ENCODE measurements at places on chromosomes 7 and 10.
A peak's percentile ranks its signal among the peaks of the same experiment; 100 is the strongest.

DNA sequence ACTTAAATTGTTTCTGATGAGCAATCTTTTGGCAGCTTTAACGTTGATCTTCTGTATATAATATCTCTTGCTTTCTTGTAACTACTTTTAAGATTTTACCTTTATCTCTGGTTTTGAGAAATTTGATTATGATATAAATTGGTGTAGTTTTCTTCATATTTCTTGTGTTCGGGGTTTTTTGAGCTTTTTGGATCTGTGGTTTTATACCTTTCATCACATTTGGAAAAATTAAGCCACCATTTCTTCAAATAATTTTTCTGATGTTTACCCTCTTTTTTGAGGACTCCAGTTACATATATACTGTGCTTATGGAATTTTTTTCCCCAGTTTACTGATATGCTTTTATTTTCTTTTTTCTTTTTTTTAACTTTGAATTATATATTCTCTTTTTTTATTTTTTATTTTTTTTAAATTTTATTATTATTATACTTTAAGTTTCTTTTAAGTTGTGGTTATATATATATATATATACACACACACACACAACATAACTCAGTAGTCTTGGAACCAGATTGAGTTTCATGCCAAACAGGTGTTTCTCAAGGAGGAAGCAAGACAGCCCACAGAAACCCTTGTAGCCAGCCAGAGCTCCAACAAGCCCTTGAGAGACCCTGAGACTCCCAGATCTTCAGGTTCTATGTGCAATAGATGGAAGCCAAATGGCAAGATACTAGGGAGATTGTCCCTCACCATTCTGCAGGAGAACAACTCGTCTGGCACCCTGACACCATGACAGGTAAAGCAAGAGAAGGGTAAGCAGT is 27.5 kb upstream of the NME8 start:
- DNase-seq: no peak

- no peak for DNase-seq
Measured at GRCh38 chr7:51456-52068, 140.8 kb upstream of the FAM20C start.

GRCh38 chr7:132296820-132297219 is 279.4 kb downstream of the PLXNA4 start:
- no peak for DNase-seq

GRCh38 chr7:107119376-107120105 is 49.3 kb upstream of the HBP1 start:
- no peak for DNase-seq

GRCh38 chr10:27819781-27820531 is 74.3 kb upstream of the MKX start:
- DNase-seq: no peak

DNA sequence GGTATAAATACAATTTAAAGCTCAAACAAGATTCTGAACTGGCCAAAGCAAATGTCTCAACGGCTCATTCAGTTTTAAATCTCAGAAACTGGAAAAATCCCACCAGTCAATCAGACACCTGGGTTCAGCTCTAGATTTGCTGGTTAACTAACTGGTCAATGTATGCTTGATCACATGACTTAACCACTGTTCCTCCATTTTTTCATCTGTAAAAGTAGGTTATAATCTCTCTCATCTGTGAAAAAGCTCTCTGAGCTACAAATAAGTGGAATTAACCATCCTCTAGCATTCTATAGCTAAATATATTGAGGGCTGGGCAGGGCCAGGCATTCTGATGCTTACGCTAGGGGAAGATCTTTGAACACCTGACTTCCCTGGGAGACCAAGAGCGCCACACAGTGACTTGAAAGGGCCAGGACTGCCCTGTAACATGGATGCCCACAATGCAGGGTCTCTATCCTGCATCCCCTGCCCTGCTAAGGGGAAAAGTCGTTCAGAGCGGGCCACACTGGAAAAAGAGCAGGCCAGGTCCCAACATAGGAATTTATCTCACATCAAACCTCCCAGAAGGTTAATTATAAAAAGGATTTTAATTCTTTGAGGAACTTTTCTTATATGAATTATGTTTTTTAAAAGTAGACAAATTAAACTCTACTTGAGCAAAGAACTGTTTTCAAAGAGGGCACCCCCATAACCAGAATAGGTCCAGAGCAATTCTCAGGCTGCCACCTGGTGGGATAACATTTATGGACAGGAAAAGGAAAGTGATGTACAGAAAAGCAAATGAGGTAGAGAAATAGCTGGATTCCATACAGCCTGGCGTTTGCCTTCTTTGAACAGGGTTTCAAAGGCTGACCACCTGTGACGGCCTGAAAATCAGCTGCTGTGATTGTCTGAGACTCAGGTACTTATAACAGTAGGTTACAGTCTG is 1.8 kb downstream of the RP9 start:
- peak; percentile 67 for DNase-seq

DNA sequence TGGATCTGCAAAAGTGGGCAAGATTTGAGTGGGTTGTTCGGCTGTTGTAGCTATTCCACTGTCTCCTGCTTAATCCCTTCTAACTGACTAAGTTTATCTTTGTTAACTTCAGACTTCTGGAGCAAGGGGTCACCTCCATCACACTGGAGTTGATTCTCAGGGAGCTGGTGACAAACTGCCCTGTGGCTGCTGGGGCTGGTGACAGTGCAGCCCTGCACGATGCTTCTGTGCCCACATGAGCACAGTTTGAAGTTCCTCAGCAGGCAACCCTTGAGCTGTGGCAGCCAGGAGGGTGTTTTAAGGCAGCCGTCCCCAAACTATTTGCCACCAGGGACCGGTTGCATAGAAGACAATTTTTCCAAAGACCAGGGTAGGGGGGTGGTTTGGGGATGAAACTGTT is 40.5 kb downstream of the ADRB1 start:
- DNase-seq: peak; percentile 59

DNA sequence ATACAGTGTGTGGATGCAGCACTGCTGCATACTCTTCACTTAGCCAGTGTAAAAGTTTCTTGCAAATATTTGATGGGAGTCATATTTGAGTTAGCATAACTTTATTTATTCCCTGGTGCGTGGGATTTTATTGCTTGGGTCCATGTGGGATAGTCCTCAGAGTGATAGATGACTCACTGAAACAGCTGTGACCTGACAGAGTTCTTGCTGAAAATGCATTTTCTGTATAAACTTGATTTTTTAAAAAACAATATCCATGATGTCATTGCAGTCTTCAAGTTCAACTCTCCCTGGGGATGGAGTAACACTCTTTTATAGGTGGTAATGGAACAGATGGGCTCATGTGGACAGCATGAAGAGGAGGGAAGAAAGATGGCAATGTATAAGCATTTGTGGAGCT is 310.0 kb downstream of the PPP1R3A start:
- DNase-seq: no peak

DNA sequence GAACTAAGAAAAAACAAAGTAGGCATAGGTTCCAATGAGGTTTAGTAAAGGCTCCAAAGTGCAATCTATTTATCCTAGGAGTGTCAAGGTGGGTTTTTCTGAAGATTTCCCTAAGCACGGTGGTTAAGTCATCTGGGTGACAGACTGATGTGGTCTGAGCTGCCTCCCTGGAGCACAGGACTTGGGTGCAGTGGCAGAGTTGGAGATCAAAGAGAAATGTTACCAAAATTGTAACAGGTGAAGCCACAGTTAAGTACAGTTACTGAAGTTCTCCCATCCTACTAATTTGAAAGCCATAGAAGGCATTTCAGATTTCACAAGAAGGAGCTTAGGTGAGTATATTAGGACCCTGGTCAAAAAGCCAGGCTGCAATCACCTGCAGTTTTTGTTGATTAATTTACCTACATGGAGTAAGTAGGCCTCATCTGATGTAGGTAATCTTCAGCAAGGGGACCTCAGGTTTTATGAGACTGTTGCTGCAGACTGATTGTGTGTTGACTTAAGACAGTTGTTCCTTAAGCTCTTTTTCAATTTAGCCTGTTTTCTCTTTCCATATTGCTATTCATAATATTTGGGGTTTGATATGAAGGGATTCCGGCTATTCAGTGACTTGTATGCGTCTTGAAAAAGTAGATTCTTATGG is 3.0 kb downstream of the DLX6 start:
- no peak for DNase-seq

DNA sequence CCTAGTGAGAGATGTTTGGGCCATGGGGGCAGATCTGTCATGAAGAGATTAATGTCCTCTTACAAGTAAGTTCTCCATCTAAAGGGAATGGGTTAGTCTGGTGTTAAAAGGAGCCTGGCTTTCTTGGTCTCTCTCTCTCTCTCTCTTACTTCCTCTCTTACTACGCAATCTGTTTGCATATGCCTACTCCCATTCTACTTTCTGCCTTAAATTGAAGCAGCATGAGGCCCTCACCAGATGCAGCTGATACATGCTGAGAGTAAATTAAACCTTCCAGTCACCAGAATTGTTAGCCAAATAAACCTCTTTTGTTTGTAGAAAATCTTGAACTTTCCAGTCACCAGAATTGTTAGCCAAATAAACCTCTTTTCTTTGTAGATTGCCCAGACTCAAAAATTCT is 884.1 kb downstream of the NRG3 start:
- no peak for DNase-seq

GRCh38 chr7:48381571-48381970 is 210.3 kb downstream of the ABCA13 start:
- DNase-seq: no peak

DNA sequence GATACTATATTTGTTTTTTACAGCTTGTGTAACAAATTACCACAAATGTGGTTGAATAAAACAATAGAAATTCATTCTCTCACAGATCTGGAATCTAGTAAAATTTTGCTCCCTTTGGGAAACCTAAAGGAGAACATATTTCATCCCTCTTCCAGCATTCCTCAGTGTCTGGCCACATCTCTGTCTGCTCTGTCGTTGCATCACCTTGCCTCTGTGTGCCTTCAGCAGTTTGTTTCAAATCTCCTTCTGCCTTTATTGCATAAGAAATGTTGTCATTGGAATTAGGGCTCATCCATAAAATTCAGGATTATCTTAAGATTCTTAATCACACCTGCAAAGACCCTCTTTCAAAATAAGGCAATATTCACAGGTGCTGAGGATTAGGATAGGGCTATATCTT is 14.5 kb downstream of the OR2A14 start:
- no peak for DNase-seq

- no peak for DNase-seq
Measured at GRCh38 chr7:125118444-125118843, 188.8 kb upstream of the POT1 start.

DNA sequence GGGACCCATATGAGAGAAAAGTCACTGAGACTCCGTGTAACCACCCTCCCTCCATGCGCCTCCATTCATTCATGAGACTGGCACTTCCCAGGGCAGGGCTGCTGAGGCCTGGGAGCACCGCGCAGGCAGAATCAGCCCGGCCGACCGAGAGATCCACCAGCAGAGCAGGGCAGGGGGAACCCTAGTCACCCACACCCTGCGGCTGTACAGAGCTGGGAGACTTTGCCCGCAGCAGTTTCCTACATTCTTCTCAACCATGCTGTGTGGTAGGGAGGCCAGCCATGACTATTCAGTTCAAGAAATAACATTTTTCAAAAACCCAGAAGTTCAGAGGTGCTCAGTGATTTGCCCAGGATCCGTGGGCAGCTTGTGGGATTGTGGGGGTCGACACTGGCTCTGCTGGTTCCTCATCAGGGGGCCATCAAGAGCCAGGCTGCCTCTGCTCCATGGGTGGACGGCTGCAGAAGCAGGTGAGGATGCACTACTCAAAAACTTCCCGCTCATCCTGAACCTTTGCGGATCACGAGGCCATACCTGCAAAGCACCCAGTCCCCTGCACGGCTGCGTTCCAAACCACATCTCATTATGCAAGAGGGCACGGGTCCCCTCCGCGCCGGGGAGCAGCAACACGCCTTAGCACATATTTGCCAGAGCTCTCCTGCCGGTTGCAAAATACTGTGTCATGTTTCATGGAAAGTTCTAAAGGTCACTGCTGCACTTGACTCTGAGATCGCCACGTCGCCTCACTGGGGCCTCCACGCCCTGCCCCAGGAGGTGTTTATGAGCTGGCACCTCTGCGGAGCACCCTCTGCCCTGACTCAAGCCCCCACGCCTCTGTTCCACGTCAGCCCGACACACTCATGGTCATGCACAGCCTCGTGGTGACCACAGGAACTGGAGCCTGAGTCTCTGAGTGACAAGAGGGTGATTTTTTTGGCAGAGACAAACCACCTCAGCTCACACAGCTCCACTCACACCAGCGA is 132.0 kb downstream of the PRKAG2 start:
- peak; percentile 69 for DNase-seq

- peak; percentile 48 for DNase-seq
Measured at GRCh38 chr7:32506266-32507054, 11.2 kb downstream of the AVL9 start.

DNA sequence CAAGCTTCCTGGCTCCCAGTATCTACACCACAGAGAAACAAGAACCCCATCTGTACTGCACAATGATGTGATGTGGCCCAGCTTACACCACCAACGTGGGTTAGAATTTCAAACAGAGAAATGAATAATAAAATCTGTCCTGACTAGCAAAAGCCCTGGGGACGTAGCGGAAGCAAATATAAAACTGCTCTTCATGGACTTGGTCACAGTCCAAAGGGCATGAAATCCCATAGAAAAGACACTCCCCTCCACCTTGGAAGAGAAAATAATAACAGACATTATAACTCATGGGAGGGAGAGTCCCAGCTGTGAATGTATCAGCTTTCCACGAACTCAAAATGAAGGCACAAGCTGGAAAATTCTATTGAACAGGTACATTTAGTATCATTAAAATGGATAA is 205.3 kb upstream of the GALNT17 start:
- DNase-seq: no peak

DNA sequence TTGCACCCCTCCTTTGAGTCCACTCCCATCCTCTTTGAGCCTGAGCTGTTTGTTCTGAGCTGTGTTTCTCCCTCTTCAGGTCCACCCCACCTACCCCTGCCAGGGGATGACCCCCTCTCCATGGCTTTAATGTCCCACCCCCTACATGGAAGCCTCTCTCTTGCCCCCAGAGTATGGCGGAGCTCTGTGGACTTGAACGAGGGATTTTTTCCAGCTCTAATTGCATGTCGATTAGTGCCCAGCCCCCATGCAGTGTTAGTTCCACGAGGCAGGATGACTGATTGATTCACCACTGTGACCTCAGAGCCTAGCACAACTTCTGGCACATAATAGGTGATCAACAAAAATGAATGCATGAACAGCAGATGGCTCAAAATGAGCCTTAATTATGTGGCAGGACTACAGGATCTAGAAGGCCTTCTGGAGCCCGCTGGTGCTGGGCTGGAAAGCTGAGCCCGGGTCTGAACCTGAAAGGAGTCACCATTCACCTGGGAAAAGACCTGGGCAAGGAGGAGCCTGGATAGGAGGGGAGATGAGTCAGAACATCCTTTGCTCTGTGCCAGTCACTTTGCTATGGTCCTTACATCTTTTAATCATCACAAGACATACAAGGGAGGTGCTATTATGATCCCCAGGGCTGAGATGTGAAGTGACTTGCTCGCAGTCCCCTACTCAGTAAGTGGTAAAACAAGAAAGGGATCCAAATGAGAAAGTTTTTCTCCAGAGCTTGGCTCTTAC is 17.1 kb upstream of the SLC18A2 start:
- DNase-seq: no peak

- no peak for DNase-seq
Measured at GRCh38 chr7:30755384-30756154, 3.6 kb downstream of the INMT start.

- no peak for DNase-seq
Measured at GRCh38 chr7:81789406-81790119, 19.7 kb upstream of the HGF start.
